ENCODE measurements at places on chromosomes 5 and 9. TPM values are rescaled to one million over a fixed set of nuclear protein-coding genes. Genes with fewer than 3 reads are reported as not detected.

CDKN2B gene
- 10.4 TPM for total RNA-seq

WNT8A gene
- total RNA-seq, result not detected

BHMT2 gene
- 1.3 TPM for total RNA-seq

ANKRD31 gene
- total RNA-seq, result under 0.01 TPM

CCL27 gene
- total RNA-seq, result not detected

IFNA2 gene
- total RNA-seq, result not detected

FOXD4L4 gene
- total RNA-seq, result not detected

SLC6A7 gene
- not detected for total RNA-seq

SLC28A3 gene
- total RNA-seq, result 0.17 TPM

PDZD2 gene
- 1.3 TPM for total RNA-seq

KIF4B gene
- not detected for total RNA-seq

IQGAP2 gene
- 0.17 TPM for total RNA-seq

IL5 gene
- not detected for total RNA-seq
